ENCODE measurements at places on chromosomes 2 and 18.

DNA sequence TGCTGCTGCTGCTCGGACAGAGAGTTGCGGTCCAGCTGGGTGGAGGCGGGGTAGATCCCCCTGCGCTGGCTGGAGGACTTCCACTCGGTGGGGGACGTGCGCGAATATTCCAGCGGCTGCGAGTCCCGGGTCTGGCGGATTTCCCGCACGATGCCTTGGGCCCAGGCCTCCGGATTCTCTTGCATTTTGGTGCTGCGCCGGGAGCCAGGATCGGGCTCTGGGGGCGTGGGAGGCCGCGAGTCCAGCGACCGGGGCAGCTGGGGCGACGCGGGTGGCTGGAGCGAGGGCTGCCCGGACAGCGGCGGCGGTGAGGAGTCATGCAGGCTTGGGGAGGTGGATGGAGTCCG, 4.8 kb downstream of the NT5C1B start:
- no peaks in the 10 kb centered on the region for H3K27me3 ChIP-seq
- no peak for DNase-seq
- no peak overlapping the region for H3K27ac ChIP-seq
- no peak overlapping the region for H3K4me3 ChIP-seq
- no peaks in the 10 kb centered on the region for H3K4me1 ChIP-seq

GRCh38 chr2:237253046-237253702, 160.8 kb downstream of the COL6A3 start:
- no peak overlapping the region for H3K4me3 ChIP-seq
- H3K27me3 ChIP-seq: no peaks in the 10 kb centered on the region
- no peak overlapping the region for H3K27ac ChIP-seq
- peaks cover 18% of the 10 kb centered on the region for H3K4me1 ChIP-seq
- H3K36me3 ChIP-seq: no peaks in the 10 kb centered on the region
- DNase-seq: no peak

- H3K4me1 ChIP-seq: peaks cover 26% of the 10 kb centered on the region
- no peak overlapping the region for H3K4me3 ChIP-seq
- no peaks in the 10 kb centered on the region for H3K36me3 ChIP-seq
- peaks cover 45% of the 10 kb centered on the region for H3K27me3 ChIP-seq
- H3K27ac ChIP-seq: no peak overlapping the region
Observed at GRCh38 chr18:44880170-44880569, 199.5 kb downstream of the SETBP1 start.

- no peak overlapping the region for H3K27ac ChIP-seq
- DNase-seq: no peak
- no peaks in the 10 kb centered on the region for H3K27me3 ChIP-seq
- no peak overlapping the region for H3K4me3 ChIP-seq
- H3K36me3 ChIP-seq: no peaks in the 10 kb centered on the region
Observed at GRCh38 chr2:3872451-3872850, 169.1 kb downstream of the DCDC2C start.

DNA sequence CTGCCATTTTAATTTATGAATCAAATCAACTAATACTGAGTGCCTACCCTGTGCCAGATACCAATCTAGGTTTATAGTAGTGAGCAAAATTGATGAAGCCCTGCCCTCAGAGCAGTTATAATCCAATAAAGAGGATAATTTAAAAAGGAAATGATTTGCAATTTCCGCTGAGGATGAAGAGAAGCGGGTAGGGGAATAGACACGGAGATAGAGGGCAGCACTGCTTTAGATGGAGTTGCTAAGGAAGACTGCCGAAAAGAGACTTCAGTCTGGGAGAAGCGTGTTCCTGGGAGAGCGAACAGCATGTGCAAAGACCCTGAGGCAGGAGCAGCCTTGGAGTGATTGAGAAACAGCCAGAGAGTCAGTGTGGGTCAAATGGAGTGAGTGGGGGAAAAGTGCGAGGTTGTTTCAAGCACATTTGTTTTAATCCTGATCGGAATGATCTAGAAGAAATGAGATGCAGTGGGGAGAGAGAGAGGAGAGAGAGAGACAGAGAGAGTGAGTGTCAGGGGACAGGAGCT, 12.4 kb downstream of the LAMA3 start:
- no peaks in the 10 kb centered on the region for H3K27me3 ChIP-seq
- H3K4me1 ChIP-seq: no peaks in the 10 kb centered on the region
- no peak overlapping the region for H3K4me3 ChIP-seq
- no peak for DNase-seq
- H3K27ac ChIP-seq: no peak overlapping the region

GRCh38 chr2:173822889-173823542, 142.2 kb downstream of the SP3 start:
- no peak overlapping the region for H3K4me3 ChIP-seq
- H3K27ac ChIP-seq: no peak overlapping the region
- peaks cover 56% of the 10 kb centered on the region for H3K27me3 ChIP-seq
- DNase-seq: no peak
- no peaks in the 10 kb centered on the region for H3K36me3 ChIP-seq

DNA sequence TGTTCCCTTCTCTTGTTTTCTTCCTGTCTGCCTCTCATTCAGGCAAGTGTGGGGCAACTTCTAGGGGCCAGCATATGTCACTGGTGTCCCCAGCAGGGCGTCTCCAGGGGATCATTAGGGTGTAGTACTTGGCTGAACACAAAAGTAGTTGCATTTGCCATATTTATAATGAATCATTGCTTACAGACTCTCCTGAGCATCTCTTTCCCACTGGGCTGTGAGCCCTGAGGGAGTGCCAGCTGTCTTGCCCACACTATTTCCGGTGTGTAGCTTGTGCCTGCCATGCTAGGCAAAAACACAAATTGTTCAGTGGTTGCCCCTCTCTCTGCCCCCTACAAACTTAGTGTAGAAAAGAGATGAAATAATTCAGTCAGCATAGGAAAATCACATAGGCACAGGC, 40.8 kb upstream of the SCLY start:
- DNase-seq: no peak
- no peaks in the 10 kb centered on the region for H3K27me3 ChIP-seq
- no peak overlapping the region for H3K4me3 ChIP-seq
- no peak overlapping the region for H3K27ac ChIP-seq
- peaks cover 18% of the 10 kb centered on the region for H3K36me3 ChIP-seq
- peaks cover 10% of the 10 kb centered on the region for H3K4me1 ChIP-seq

DNA sequence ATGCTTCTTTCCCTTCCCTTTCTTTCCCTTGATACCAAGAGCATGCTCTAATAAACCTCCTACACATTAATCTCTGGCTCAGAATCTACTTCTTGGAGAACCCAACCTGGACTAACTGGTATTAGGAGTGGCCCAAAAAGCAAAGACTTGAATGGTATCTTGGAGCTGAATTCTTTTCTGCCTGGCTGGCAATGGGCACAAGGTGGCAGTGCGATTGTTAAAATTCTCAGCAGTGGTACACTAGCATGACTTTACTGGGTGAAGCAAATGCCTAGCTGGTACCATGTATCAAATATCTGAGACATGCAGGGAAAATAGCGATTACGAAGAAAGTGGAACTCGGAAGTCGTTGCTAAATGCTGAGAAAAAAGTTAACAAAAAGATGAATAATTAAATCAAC, 376.1 kb downstream of the XIRP2 start:
- H3K4me3 ChIP-seq: no peak overlapping the region
- H3K4me1 ChIP-seq: no peaks in the 10 kb centered on the region
- no peaks in the 10 kb centered on the region for H3K36me3 ChIP-seq
- no peaks in the 10 kb centered on the region for H3K27me3 ChIP-seq
- H3K27ac ChIP-seq: no peak overlapping the region

DNA sequence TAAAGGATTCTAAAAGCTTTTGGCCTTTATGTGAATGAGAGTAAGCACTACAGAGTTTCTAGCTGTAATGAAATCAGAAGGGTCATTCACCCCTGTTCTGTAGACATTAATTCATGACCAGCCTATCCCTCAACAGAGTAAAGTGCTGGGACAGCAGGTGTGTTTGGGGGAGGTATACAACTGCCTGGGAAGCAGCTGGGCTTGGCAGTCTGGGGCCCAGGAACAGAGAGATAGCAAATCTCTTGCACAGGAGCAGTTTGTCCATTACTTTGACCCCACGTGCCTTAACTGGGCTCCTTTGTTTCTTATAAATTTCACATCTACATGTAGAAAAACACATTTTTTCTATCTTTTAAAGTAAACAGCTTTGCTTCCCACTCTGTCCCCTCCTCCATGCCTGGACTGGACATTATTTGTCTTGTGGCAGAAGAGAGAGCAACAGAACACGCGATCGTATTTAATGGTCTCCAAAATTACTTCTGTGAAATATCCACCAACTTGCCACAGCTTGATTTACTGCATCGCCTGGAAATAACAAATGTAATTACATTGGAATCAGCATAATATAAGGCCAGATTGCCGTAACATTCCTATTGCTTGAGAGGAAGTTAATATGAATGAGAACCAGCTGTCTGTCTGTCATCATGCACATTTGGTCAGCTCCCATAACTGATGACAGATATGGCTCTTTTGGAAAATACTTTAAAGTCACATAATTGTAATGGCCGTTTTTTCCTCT, 263.8 kb downstream of the RBM43 start:
- no peak for DNase-seq
- H3K4me3 ChIP-seq: no peak overlapping the region
- no peaks in the 10 kb centered on the region for H3K4me1 ChIP-seq
- H3K27ac ChIP-seq: no peak overlapping the region
- H3K36me3 ChIP-seq: no peaks in the 10 kb centered on the region

DNA sequence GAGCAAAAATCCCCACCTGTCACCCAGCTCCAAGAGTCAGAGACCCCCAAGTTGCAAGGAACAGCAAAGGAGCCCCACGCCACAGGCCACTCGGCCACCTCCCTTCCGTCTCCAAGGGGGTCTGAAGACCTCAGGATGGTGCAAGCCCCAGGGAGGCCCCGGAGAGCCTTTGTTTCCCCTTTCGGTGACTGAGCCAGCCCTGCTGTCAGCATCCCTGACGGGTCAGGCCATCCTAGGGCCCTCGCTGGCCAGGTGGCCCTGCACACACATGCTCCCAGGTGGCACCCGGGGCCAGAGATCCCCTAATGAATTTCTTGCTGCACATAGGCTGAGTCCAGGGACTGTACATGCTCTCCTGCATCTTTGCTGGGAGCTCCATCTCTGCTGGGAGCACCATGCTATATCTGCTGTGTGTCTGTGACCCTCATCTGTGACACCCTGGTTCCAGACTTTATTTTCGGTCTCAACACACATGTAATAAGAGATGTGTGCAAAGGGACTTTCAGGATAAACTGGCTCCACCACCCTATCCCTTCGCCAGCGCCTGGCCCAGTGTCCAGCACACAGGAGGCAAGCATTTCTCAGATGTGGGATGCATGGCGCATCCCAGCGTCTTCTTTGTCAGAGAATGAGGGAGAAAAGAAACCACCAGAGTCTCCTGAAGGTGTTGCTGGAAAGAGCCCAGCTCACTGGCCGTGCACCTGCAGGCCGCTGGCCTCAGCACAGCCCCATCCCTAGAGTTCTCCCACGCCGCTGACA, 27.4 kb downstream of the ADI1 start:
- H3K36me3 ChIP-seq: peaks cover 20% of the 10 kb centered on the region
- H3K4me3 ChIP-seq: no peak overlapping the region
- H3K4me1 ChIP-seq: peaks cover 24% of the 10 kb centered on the region
- H3K27me3 ChIP-seq: no peaks in the 10 kb centered on the region
- DNase-seq: no peak

- peak overlapping the region; percentile 19 for H3K4me3 ChIP-seq
- no peaks in the 10 kb centered on the region for H3K27me3 ChIP-seq
- DNase-seq: peak; percentile 85
- H3K27ac ChIP-seq: peak overlapping the region; percentile 87
- H3K4me1 ChIP-seq: peaks cover 72% of the 10 kb centered on the region
Observed at GRCh38 chr2:173990970-173991819, 26.0 kb upstream of the SP3 start.

- no peak overlapping the region for H3K4me3 ChIP-seq
- no peak overlapping the region for H3K27ac ChIP-seq
- DNase-seq: no peak
- H3K27me3 ChIP-seq: no peaks in the 10 kb centered on the region
Observed at GRCh38 chr2:11764920-11765319, 18.5 kb downstream of the LPIN1 start.

DNA sequence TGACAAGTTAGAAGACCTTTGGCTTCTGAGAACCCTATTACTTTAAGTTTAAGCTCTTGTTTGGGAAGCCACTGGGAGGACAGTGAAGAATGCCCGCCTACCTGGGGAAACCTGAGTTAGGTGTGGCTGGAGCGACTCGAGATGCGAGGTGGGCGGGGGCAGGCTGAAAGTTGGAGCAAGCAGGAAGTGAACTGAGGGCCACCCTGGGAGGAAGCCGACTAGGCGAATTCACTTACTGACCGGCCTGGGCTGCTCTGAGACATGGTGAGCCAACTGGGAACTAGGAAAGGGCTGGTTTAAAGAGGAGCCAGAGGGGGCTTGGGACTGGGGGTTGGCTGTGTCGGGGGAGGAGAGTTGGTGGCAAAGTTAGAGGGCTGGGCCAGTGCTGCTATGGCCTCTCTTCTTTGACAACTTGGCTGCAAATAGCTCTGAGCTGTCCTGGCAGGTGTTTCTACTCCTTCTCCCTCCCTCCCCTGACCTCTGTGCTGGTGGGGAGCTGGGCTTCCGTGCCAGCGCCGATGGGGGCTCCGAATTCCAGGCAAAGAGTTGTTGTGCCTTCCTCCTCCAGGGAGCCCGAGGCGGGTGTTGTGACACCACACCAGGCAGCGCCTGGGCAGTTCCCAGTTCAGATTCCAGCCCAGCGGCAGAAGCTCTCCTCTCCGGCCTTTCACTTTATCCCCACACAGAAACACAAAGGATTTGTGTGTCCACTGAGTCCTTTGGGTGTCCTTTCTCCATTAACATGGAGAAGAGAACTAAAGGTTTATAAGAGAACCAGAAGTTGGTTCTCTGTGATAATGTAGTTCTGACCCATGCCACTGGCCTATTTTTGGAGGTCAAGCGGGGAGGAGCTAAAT, at the start of gene VAMP8:
Gene VAMP8 (plus strand): TSS at position 201 of the 857 bp plus-strand sequence. CDS start 61 bp downstream, at position 262.
- no peak for DNase-seq
- H3K27me3 ChIP-seq: no peaks in the 10 kb centered on the region

DNA sequence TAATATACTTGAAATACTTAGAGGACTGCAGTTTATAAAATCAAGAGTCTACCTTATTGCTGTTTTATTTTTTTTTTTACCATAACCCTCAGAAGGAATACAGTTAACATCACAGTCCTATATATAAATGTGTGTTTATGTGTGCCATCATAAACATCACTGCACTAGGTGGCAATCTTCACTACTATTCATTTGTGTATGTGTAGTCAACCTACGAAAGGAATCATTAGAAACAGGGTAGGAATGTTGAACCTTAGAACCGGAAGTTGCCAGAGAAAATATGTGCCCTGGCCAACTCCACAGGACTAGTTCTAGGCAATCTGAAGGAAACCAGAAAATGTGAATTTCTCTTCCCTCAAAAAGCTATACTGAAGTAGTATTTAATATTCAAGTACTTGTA, 3.4 kb downstream of the GEN1 start:
- H3K27ac ChIP-seq: peak overlapping the region; percentile 7
- no peaks in the 10 kb centered on the region for H3K36me3 ChIP-seq
- H3K27me3 ChIP-seq: no peaks in the 10 kb centered on the region
- H3K4me3 ChIP-seq: no peak overlapping the region
- DNase-seq: no peak

- no peaks in the 10 kb centered on the region for H3K36me3 ChIP-seq
- DNase-seq: no peak
- H3K4me1 ChIP-seq: peaks cover 26% of the 10 kb centered on the region
Observed at GRCh38 chr2:216649574-216649973, 16.4 kb downstream of the IGFBP2 start.

GRCh38 chr2:137221797-137222492, 456.6 kb downstream of the THSD7B start:
- H3K27me3 ChIP-seq: no peaks in the 10 kb centered on the region
- H3K4me1 ChIP-seq: no peaks in the 10 kb centered on the region
- no peaks in the 10 kb centered on the region for H3K36me3 ChIP-seq
- no peak for DNase-seq
- no peak overlapping the region for H3K27ac ChIP-seq

Measured in left ventricle myocardium inferior (tissue), 1 donor.